Hematopoietic multipotent progenitor cell (in vitro differentiated cells): ENCODE measurements at places on chromosomes 5 and 9.

- no peak for DNase-seq
These were observed 44.1 kb downstream of the TJP2 start for GRCh38 chr9:69218166-69218565.

- DNase-seq = no peak
These were observed 566.7 kb upstream of the KLF4 start for GRCh38 chr9:108056084-108056804.

DNA sequence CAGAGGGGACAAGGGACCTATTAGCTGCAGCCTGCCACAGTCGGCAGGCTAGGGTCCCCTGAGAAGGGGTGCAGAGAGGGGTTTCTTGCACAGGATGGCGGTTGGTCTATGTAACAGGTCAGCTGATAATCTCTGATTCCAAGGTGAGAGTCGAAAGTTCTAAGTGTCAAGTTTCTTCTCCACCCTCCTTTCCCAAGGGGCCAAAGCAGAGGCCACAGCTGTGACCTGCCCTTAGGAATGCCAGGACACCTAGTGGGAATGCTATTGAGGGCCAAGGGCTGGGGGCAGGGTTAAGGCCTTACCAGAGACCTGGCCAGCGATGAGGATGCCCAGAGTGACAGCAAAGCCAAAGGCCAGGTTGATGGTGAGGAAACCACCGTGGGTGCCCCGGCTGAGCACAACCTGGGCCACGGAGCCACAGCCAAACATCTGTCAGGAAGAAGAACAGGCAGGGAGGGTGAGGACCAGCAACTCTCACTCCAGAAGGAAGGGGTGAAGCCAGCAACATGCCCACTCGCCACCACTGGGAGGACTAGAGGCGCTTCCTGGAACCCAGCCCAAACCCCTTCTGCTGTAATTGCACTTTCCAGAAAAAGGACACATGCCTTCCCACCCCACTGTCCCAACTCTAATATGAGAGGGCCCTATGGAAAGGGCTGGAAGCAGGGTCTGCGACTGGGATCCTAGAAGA is 3.8 kb downstream of the AQP3 start:
- no peak for DNase-seq

DNA sequence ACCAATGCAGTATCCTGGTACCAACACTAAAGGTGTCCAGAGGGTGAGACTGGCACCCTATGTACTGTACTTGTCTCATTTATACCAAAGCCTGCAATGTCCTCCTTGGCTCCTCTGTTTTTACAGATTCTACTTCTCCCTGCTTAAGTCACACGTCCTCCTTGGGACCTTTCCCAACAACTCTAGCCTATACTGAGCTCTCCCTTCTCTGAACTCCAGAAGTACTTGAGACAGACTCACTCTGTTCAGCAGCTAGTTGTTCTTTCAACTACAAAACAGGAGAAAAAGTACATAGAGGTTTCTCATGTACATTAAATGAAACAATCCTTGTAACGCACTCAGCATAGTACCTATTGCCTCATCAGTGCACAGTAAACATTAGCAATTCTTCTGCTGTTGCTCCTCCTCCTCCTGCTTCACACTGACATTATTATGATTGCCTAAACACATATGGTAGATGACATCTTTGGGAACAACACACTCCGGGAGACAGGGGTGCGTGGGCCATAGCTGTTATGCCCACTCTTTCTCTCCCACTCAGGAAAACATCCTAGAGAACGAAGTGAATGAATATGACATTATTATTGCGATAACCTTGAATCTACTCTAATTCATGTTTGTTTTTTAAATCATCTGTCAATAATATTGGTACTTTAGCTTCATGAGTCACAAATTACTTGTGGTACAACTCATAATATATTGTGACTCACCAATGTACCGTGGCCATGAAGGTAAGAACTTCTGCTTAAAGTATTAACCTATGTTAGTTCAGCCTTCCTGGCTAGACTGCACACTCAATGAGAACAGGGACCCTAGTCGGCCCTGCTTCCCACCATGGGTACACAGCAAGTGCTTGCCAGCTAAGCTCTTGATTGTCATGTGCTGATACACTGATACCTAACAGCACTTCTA is 180.3 kb upstream of the ADRA1B start:
- DNase-seq = no peak

- no peak for DNase-seq
These were observed 221.3 kb upstream of the KLF9 start for GRCh38 chr9:70635790-70636189.

DNA sequence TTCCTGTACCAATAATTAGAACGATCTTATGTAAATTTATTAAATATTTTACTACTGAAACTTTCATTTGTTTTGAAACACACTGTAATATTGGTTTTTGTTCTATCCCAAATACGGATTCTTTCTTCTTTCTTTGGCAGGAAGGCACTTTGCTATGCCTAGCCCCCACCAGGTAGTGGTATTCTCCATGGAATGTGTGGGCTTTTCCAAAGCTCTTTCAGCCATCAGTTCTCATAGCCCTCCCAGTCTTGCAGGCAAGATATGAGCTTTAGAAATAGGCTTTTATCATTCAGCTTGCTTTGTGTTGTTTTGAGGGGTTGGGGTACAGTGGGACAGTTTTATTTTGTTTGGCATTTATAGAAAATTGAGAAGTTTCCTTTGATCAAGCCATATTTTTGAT is 107.5 kb downstream of the DMXL1 start:
- DNase-seq = no peak

- no peak for DNase-seq
These were observed 296.5 kb upstream of the ITGA1 start for GRCh38 chr5:52491071-52491787.

DNA sequence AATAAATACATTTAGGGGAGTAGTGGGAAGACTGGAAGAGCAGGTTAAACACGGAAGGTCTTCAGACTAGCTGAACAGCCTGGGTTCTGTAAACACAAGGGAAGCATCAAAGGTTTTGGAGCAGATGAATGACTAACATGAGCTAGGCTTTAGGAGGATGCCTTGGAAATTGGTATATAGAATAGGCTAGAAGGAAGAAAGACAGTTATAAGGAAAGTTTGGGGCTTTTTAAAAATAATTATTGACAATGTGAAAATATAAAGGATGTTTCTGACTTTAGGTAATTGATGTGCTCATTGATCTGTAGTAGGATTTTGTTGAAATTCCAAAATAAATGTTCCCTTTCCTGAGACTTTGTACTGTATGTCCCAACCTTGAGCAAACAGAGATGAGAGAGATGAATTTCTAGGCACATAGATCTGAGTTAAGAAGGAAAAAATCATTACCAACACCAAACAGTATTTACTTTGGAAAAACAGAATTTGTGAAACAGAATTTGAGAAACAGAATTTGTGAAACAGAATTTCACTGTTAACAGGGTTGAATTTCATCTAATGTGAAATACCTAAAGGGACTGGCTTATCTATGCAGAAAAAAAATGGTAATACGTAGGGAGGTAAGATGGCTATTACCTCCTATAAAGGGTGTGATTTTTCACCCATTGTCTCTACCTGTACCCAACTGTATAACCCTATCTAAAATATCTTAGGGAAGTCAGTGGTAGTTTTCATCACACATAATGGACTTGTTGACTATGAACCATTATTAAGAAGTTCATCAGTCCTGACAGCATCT is 28.8 kb downstream of the SKP2 start:
- no peak for DNase-seq

DNA sequence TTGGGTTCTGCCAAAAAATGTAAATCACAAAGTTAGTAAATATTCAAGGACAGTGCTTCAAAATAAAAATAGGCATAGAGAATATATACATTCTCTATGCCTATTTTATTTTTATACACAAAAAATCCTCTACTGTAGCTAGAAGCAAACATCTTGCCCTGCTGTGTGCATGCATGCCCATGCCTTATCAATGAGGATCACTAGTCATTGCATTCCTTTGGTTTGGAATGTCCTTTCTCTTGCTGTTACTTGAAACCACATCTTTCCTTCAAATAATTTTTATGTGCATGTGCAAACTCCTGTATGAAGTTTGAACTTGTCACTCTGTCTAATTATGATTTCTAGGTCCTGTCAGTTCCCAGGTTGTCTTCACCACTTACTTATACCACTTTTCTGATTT is 278.9 kb upstream of the IZUMO3 start:
- DNase-seq = no peak

- DNase-seq = no peak
These were observed 320.1 kb downstream of the MTRR start for GRCh38 chr5:8188874-8189565.

GRCh38 chr9:37904445-37905130 is 661 bp upstream of the SLC25A51 start:
- DNase-seq = no peak

DNA sequence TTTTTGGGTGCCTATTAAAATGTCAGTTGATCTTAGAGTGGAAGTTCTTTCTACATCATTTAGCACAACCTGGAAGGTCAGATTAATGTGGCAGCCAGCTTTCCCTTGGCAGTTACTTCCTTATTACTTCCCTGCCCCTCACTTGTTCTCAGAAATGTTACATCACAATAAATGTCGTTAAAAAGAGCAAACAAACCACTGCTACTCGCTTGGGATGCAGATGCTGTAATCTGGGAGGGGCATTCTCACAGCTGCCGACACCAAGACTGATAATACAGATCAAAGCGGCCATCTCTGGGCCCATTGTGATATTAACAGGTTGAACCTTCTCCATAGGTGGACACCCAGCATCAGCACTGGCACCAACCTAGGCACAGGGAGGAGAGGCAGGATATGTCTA is 29.3 kb downstream of the PLAC8L1 start:
- no peak for DNase-seq

GRCh38 chr5:181243018-181243563 is 615 bp downstream of the RACK1 start:
- DNase-seq = no peak

DNA sequence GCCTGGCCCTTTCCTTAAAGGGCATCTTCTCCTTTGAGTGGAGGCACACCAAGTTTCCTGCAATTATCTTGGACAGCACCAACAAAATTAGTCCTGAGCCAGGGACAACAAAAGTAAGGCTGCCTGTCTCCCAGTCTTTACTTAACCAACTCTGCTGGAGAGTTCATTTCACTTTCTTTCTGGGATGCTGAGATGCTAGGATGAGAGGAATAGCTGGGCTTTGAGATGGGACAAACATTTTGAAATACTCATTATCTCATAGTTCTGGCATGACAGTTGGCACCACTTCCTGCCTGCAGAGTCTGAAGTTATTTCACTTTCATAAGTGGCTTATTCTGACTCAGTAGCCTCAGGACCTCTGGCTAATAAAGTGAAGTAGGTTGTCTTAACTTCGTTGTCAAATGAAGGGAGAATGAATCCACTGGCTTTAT is 157.0 kb downstream of the C9orf152 start:
- no peak for DNase-seq

DNA sequence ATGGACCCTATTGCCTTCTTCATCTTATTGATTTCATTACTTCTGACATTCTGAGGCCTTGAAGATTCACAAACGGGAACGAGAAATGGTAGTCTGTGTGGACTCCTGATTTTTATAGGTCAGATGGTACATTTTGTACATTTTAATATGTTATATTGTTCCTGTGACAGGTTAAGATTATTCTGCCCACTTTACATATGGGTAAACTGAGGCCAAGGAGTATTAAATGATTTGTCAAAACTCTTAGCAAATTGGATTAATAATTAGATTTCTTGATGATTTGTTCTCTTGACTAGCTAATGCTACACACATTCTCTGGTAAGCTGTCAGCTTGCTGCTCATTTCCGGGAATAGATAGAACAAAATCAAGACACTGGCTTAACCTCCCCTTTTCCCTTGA is 1.9 kb downstream of the FAM53C start:
- DNase-seq = no peak

DNA sequence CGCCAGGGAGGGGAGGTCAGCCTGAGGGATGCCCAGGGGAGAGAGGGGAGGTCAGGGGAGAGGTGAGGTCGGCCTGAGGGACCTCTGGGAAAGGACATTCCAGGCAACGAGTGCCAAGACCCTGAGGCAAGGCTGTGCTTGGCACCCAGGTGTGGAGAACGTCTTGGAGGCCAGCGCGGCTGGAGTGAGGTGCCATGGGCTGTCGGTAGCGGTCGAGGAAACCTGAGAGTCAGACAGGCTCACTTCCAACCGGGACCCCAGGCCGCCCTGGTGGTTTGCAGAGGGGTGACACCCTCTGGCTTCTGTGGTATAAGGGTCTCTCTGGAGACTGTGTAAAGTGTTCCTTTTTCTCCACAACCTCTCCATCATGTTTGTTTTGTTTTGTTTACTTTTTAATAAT is 82.9 kb downstream of the CACNA1B start:
- DNase-seq = no peak

DNA sequence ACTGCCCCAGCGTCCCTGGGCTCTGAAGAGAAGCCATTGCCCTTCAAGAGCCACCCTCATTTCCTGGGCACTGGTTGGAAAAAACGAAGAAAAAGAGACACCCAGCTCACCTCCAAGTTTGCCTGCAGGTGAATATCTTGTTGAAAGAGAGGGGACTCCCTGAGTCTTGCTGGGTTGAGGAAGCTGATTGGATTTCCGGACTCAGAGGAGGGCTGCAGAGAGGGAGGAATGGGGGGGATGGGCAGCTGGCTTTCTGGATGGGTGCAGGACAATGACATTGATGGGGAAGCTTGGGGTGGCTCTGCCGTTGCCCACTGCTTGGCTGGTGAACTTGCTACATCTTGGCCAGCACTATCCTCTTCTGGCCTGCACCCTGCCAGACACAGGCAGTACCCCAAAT is 31.0 kb upstream of the IER5L start:
- DNase-seq = no peak

DNA sequence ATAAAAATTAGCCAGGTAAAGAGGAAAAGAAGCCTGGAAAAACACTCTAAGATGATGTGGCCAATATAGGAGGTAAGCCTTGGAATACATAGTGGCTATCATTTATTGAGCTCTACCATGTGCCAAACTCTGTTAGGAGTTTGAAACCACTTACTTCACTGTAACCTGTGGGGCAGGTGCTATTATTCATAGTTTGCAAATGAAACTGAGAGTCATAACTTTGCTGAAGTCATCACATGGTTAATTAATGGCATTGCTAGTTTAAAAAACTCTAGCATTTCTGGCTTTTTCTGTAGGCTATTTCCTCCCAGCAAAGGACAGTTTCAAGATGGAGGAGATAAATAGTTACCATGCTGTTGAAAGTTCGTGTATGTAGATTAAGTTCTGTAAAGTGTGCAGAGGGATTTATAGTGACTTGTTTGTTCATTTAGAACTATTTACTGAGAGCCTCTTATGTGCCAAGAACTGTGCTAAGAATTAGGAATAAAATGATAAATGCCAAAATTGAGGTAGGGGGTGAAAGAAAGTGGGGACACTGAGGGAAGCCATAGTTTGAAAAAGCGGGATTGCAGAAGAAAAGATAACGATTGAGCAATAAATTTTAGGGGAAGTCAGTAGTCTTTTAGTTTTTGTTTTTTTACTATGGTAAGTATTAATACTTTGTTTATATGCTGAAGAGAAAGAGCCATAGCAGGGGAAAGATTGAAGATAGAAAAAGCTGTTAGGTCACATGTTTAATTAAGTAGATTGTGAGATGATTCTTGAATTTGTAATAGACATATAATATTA is 57.2 kb downstream of the WDR70 start:
- no peak for DNase-seq

GRCh38 chr9:93415176-93415690 is 36.3 kb upstream of the FAM120A start:
- no peak for DNase-seq

GRCh38 chr5:172371684-172372083 is 82.6 kb downstream of the SH3PXD2B start:
- no peak for DNase-seq

- no peak for DNase-seq
These were observed 7.3 kb downstream of the EGFLAM start for GRCh38 chr5:38265546-38266179.

- DNase-seq = no peak
These were observed 178.4 kb upstream of the MAST4 start for GRCh38 chr5:66417781-66418180.

- peak; percentile 95 for DNase-seq
These were observed at the start of gene EHMT1 for GRCh38 chr9:137618105-137619067. EHMT1 (plus strand) TSS chr9:137619005; CDS start chr9:137619029, 24 bp downstream.
